ENCODE measurements at places on chromosomes 2 and 18.
A peak's percentile ranks its signal among the peaks of the same experiment; 100 is the strongest.

GRCh38 chr2:124970030-124970429 lies 944.9 kb downstream of the CNTNAP5 start:
- DNase-seq, result peak; percentile 67

DNA sequence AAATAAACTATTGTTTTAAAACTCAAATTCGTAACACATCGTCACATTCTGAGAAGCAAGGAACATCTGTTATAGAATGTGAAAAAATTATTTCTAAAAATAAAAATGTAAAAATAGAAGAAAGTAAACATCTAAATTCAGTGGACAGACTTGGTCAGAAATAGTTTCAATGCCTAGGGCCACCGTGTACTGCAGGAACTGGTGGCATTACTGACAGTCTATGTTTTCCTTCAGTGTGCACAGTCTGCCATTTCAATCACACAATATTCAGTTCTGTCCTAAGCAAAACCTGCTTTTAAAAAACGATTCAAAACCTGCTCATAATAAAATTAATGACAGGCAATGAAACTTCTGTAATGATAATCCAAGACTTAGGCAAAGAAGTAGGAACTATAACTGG lies 190.1 kb downstream of the ERBB4 start:
- no peak for DNase-seq

DNA sequence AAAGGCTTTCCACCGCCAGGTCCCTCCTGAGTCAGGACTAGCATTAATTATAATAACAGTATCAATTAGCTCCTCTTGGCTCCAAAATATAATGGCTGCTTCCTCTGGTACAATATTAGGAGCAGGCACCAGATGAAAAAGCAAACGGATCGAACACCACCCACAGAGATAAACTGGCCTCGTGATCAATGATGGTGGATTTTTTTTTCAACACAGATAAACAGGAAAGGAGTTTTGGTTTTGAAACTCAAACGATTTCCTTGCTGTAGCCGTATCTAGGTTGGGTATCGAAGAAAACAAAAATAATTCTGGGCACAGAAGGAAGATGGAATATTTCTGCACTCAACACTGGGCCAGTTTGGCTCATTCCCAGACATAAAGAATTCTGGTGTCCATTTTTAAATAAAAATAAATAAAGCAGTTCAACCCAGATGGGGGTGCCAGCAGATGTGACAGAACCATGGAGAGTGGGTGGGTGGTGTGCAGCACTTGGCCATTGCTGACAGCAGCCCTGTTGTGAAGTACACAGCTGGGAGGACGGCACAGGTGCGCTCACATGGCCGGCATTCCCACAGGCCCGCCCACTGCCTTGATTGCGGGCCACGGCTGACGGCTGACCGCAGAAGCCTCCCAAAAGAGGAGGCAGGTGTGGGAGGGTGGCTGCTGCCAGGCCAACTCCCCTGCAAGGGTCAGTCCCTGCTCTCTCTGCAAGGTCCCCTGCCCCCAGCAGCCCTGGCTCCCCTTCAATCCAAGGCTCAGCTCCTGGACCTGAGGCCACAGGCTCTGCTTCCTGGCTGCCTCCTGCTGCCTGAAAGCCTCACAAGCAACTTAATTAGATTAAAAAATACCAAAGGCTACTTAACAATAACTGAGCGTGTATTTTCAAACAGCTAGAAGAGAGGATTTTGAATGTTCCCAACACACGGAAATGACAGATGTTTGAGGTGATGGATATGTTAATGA lies 351.9 kb upstream of the ID2 start:
- DNase-seq, result no peak

- DNase-seq, result no peak
These were observed 57.6 kb downstream of the LONRF2 start for GRCh38 chr2:100264651-100265050.

DNA sequence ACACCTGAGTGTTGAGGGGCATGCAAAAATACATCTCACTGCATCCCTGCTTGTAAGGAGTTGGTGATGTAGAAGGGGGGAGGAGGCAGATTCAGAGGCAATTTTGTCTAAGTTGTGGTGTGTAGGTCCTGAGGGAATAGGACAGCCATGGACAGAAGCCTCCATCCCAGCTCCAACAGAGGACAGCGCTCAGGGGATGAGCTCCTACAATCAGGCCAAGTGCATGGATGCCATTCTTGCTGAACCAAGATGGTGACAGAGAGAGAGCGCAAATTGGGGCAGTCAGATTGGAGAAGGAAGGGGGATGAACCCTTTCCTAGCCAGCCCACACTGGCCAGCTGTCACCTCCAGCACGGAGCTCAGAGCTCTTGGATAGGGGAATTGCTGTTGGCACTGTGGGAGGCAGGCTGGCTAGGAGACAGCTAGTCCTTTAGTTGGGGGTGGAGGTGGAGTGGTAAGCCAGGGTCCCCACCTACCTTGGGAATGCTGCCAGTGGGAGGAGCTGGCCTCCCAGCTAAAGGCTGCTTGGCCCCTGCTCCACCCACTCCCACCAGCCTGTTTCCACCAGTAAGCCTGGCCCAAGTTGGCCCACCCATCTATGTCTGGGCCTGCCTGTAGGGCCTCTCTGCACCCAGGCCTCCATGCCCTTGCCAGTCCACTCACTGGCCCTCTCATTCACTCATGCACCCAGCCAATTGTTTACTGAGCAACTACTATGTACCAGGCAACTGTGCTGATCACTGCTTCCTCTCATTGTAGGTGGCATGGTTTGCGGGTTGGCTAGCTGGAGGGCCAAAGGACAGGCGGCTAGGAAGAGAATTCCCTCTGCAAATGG lies 2.5 kb upstream of the PER2 start:
- DNase-seq, result no peak

GRCh38 chr2:96882230-96882629 lies 12.3 kb upstream of the SEMA4C start:
- DNase-seq, result no peak

- no peak for DNase-seq
These were observed 53.8 kb downstream of the EEF1B2 start for GRCh38 chr2:206213514-206213845.

DNA sequence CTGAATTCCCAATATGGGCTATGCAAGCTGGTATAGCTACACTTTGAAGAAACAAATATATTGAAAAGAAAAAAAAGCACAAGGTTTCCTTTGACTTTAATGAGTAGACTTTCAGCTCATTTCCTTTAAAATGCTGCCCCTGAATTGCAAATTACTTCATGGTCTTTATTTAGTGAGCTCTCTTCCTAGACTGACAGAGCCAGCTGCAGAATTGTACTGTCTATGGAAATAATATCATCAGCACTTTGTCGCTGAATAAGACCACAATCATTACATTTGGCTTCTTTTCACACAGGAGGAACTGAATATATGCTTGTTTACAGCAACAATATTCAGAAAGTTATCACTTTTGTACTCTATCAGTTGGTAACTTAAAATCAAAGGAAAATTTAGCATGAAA lies 41.7 kb downstream of the ARL5A start:
- no peak for DNase-seq

- no peak for DNase-seq
These were observed 4.5 kb downstream of the STK17B start for GRCh38 chr2:196166876-196167275.

GRCh38 chr2:197284956-197285355 lies 25.6 kb downstream of the ANKRD44 start:
- no peak for DNase-seq
